ENCODE measurements at places on chromosomes 12 and 14.

DNA sequence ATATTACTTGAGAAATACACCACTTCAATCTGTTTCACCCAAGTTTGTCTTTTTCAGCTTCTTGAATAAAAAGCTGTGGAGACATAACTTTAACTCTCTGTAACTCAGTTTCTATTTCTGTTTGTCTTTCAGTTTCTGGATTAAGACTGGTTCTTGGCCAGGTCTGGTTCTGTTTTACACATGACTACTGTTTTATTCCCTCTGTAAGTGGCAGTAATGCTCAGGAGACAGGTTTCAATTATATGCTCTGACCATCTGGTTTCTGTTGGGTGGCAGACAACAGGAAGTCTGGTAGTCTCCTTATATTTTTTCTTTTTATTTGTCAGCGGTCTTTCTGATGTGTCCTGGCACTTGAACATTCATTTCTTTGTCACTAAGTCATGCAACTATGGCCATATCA lies 102.9 kb downstream of the RPS29 start:
- DNase-seq, result no peak

GRCh38 chr14:54470701-54471100 lies 18.1 kb downstream of the GMFB start:
- DNase-seq, result no peak

DNA sequence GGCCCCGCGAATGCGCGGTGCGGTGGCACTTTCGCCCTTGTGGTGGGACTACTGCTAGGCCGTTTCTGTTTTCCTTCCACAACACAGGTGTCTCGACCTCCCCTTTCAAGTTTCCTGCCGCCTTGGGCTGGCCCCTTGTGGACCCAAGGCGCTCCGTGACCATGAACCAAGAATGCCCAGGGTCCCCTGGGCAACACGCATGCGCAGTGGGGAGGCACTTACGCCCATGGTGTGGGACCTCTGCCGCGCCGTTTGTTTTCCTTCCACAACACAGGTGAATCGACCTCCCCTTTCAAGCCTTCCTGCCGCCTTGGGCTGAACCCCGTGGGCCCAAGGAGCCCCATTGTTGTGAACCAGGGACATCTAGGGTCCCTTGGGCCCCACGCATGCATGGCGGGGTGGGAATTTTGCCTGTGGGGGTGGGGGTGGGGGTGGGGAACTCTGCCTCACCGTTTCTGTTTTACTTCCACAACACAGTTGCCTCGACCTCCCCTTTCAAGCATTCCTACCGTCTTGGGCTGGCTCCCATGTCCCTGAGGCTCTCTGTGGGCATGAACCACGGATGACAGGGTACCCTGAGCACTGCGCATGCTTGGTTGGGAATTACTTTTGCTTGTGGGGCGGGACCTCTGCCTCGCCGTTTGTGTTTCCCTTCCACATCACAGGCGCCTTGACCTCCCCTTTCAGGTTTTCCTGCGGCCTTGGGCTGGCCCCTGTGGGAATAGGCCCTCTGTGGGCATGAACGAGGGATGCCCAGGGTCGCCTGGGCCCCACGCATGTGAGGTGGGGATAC lies 355.1 kb downstream of the ALG10 start:
- DNase-seq, result no peak

DNA sequence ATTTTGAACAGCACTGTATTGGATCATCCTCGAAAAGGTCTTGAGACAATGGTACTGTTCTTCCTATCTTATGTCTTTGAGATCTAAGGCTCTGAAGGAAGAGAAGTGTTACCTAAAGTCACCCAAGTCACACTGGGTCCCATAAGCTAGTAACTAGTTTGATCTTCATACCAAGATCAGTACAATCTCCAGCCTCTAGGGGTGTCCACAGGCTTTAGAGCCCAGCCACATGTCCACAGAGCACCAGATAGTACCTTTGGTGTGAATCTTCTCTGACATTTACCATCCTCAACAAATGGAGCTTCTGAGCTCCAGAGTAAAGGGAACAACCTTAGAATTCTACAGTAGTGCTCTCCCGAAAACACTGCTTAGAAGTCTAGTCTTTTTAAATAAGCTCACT lies 78.7 kb downstream of the KSR2 start:
- DNase-seq, result no peak

DNA sequence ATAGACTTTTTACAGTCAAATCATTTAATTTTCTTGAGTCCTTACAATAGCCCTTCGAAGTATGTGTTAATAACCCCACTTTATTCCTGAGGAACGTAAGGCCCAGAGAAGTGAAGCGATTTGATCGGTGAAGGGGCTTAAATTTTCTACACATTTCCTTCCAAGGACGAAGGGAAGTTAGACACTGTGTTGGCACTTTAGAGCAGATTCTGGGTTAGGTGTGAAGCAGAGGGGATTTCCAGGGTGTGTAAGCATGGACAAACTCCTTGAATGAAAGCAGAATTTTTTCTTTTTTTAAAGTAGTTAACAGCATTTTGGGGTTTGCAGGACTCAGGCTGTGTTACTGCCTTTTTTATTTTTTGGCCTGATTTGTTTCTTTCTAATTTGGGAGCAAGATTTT lies 38.9 kb downstream of the PRORP start:
- DNase-seq, result no peak

GRCh38 chr14:42642787-42643186 lies 1036.1 kb downstream of the LRFN5 start:
- DNase-seq, result no peak

DNA sequence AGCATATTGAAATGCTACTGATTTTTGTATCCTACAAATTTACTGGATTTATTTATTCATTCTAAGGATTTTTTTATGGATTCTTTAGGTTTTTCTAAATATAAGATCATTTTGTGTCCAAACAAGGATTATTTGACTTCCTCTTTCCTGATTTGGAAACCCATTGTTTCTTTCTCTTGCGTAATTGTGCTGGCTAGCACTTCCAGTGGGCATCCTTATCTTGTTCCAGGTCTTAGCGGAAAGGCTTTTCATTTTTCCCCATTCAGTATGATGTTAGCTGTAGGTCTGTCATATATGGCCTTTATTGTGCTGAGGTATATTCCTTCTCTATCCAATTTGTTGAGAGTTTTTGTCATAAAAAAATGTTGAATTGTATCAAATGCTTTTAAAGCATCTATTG lies 57.2 kb upstream of the RHOJ start:
- no peak for DNase-seq

DNA sequence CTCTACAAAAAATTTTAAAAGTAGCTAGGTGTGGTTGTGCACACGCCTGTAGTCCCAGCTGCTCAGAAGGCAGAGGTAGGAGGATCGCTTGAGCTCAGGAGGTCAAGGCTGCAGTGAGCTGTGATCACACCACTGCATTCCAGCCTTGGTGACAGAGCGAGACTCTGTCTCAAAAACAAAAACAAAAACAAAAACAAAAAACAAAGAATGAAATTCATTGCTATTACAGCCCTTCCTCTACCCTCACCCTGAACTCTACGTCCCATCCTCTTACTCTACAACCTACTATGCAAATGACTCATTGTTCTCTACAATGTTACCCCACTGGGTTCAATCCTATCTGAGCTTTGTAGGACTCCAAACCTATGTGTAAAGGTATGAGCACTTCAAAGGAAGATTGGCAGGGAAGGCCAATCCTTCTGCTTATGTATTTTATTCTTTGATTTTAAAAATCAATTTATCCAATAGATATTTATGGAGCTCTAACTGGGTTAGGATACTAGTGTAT lies 39.3 kb downstream of the NINJ2 start:
- DNase-seq, result no peak

GRCh38 chr14:56694609-56695008 lies 115.0 kb downstream of the TMEM260 start:
- DNase-seq, result no peak

DNA sequence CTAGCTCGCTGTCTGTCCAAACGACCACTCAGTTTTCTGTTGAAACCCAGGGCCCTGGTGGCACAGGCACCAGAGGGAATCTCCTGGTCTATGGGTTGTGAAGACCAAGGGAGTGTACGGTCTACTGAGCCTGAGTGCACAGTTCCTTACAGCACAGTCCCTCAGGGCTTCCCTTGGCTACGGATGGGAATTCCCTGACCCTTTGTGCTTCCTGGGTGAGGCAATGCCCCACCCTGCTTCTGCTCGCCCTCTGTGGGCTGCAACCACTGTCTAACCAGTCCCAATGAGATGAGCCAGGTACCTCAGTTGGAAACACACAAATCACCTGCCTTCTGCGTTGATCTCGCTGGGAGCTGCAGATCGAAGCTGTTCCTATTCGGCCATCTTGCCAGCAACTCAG lies 22.6 kb downstream of the GPHN start:
- DNase-seq, result no peak

- DNase-seq, result no peak
These were observed 27.9 kb upstream of the PSMC1 start for GRCh38 chr14:90228478-90228877.

DNA sequence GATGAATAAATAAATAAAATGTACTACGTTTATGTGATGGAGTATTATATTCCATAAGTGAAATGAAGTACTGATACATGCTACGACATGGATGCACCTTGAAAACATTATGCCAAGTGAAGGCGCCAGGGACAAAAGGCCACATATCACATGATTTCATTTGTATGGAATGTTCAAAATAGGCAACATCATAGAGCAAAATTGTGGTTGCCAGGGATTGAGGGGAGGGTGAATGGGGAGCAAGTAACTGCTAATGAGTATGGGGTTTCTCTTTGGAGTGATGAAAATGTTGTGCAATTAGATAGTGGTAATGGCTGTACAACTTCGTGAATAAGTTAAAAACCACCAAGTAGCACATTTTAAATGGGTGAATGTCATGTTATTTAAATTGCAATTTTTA lies 132.8 kb downstream of the SLC38A4 start:
- DNase-seq, result no peak

GRCh38 chr14:50027816-50028215 lies 88.6 kb downstream of the VCPKMT start:
- no peak for DNase-seq

- DNase-seq, result no peak
These were observed 2.3 kb upstream of the CLBA1 start for GRCh38 chr14:104983231-104983721.

- no peak for DNase-seq
These were observed 12.1 kb upstream of the IPO8 start for GRCh38 chr12:30707613-30708342.

DNA sequence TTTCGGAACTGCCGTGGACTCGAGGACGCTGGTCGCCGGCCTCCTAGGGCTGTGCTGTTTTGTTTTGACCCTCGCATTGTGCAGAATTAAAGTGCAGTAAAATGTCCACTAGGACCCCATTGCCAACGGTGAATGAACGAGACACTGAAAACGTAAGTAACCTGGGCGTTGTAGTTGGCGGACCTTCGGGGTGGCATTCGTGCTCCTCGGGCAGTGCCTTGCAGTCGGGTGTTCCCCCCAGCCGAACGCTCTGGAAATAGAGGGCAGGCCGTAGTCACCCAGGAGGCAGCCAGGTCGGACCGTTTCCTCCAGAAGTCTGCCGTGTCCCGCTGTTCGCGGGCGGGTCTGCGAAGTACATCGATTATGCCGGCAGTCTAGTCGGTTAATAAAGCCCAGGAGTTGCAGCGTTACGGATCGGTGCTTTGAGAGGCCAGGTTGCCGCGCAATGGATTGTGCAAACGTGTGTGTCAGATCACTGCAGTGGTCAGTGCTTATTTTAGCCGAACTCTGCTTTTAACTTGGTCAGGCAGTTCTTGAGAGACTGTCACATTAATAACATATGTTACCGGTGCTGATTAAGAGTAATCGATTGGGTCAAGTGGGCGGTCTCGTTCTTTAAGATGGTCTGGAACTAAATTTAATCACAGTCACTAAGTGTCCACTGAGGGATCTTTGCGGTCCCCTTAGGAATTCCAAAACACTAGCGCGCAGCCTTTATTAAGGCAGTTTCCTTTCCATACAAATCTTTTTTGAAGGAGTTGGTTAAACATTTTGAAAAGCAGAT lies 906 bp downstream of the MARK3 start:
- DNase-seq, result no peak

GRCh38 chr12:130357241-130357640 lies 19.6 kb downstream of the PIWIL1 start:
- no peak for DNase-seq

DNA sequence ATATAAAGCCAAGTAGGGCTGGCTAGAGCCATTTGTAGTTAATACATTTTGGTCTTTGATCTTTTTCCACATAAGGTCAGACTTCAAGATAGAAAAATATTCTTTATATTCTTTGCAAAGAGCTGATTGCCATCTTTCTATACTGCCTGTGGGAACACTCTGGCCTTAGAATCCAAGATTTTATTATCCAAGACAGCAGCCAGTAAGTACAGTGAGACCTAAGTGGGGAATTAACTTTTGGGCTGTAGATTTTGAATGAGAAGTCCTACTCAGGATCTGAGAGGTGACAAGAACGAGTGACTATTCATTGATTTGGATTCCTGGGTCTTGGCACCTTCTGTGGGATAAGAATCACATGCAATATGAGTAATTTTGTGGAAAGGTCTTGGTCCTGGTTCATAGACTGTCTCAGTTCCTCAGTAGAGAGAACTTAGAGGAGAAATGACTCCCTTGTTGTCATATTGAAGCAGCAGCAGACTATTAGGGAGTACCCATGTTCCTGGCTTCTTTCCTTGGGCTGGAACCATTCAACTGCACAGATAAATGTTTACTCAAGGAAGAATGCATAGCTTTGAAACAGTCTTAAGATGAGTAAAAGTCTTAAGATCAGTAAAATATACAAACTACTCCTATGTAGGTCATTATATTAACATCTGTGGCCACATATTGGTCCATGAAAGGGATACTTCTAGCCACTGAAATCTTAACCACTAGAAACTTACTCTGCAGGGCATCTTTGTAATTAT lies 353.8 kb downstream of the RAD51B start:
- no peak for DNase-seq

GRCh38 chr12:61869796-61870195 lies 390.4 kb upstream of the USP15 start:
- DNase-seq, result no peak

- no peak for DNase-seq
These were observed 92.9 kb upstream of the TBX3 start for GRCh38 chr12:114776731-114777442.

GRCh38 chr14:68199554-68200151 lies 380.1 kb downstream of the RAD51B start:
- DNase-seq, result no peak

DNA sequence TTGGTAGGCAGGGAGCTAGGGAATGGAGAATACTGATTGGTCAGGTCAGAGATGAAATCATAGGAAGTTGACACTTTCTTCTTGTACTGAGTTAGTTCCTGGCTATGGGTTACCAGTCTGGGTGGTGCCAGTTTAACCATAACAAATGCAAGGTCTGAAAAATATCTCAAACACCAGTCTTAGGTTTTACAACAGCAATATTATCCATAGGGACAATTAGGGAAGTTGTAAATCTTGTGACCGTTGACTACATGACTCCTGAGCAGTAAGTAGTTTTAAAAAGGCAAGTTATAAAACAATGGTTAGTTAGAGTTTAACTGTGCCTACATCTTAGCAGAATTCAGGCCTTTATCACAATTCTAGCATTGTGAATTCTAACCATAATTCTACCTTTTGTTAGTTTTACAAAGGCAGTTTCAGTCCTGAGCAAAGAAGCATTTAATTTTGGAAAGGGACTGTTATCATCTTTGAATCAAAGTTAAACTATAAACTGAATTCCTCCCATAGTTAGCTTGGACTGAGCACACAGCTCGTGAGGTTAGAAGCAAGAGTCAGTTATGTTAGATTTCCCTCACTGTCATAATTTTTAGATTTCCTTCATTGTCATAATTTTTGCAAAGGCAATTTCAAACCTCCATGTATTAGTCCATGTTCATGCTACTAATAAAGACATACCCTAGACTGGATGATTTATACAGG lies 19.7 kb upstream of the MON2 start:
- DNase-seq, result no peak

GRCh38 chr12:118055144-118055557 lies 5.8 kb downstream of the WSB2 start:
- peak; percentile 23 for DNase-seq

- no peak for DNase-seq
These were observed 26.3 kb downstream of the ATXN7L3B start for GRCh38 chr12:74563927-74564326.
